ENCODE measurements at places on chromosomes 6 and 20.

DNA sequence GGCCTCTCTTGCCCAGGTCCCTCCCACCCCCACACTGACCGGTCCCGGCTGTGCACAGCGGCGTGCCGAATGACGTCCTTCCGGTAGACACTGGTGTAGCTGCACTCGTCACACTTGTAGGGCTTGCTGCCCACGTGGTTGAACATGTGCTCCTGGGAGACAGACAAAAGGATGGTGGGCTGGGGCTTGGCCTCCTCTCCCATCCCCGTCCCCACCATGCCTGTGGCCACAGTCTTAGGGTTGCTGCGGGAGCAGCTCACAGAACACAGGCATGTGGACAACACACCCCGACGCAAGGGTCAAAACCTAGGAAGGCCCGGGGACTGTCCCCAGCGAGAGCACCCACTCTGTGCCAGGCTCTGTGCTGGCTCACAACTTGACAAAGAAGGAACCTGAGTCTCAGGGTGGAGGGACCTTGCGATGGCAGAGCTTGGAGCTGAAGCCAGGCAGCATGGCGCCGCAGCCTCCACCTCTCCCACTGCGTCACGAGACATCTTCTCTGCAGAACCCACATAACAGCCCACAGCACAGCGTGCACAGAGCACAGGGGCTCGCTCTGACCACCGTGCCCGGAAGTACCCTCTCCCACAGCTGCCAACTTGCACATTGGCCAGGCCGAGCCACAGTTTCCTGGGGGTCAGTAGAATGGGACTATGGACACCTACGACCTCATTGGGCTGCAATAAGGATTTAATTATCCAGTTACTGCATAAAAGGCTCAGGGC lies 9.8 kb downstream of the ZNF335 start:
- no peak for DNase-seq

GRCh38 chr20:38342713-38343310 lies 3.5 kb upstream of the LBP start:
- DNase-seq = no peak

DNA sequence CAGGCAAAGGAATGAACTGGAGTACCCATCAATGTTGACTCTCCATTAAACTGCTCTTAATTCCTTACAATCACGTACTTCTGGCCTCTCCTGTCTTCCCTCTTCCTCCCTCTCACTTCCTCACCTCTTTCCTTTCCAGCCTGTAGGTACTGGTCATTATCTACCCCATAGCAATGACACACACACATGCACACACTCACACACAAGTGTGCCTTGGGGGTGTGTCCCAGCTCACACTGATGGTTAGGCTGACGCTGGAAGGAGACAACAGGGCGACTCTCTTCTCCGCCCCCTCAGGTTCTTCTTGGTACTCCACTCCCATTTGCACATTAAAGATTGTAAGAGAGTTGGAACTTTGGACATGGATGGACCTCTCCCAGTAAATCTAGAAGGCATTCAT lies 14.0 kb upstream of the SERPINB9 start:
- no peak for DNase-seq

DNA sequence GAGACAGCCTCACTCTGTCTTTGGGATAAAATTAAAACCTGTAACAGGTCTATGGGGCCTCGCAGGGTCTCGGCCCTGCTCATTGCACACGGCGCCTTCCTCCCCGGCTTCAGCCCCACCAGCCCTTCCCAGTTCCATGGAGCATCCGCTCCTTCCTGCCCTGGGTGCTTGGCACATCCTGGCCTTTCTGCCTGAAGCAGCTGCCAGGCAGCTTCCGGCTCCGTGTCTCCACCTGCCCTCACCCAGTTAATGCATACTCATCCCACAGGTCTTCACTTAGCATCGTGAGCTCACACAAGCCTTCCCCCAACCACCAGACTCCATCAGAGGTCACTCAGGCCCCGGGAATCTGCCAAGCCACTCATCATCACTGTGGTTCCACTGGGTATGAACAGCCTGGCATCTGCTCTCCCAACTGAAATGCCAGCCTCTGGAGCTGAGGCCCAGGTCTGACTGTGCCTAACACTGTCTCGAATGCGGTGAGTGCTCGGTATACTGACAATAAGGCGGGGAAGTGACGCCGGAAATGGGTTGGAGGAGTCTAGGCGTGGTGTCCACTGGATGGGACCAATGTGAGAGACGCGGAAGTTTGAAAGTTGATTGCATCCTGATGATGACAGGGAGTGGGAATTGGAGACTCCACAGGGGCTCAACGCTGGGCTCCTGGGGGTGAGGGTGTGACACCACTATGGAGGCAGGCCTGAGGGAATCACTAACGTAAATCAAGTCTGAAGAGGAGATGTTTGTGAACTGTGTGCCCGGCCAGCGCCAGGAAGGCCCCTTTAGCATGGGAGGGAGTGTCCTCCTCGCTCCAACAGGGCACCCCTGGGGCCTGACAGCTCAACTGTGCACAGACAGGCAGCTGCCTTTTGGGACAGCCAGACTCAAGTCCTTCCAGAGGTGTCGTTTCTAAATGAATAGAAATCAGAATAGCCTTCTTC lies 245.8 kb downstream of the TTLL2 start:
- DNase-seq = no peak

DNA sequence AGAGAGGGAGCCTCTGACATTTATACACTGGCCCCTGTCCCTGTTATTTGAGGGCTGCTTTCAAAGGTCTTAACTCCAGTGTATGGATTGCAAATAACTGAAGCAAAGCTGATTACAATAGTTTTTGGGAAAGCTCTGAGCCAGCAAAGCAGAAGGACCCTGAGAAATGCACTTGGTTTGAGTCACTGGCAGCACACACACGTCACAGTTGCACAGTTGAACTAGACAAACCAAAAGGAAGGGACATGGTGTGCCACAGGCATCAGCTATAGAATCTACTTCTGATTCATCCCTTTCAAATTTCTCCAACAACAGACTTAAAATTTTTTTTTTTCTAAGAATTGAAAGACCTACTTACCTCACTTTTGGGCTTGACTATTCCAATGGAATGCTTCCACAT lies 56.4 kb downstream of the SNRNP48 start:
- DNase-seq = no peak

DNA sequence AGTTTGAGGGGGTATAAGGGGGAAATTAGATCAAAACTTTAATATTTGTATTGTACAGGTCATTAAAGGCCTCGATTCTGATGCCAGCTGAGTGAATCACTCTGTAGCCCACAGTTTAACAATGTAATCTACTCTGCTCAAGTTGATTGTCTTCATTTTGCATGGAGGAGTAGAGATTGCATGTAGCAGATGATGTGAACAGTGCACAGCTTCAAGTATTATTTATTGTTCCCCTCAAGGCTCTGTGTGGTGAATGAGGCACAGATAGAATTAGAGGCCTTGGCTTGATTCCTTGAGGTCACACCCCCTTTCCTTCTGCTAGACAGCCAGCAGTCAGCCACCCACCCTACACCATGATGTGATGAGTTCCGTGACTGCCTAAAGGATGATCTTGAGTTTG lies 38.1 kb downstream of the TXLNB start:
- no peak for DNase-seq

GRCh38 chr6:56758553-56758952 lies 115.9 kb upstream of the DST start:
- DNase-seq = no peak

- DNase-seq = no peak
Observed at GRCh38 chr6:11201772-11202512, 30.5 kb downstream of the NEDD9 start.

DNA sequence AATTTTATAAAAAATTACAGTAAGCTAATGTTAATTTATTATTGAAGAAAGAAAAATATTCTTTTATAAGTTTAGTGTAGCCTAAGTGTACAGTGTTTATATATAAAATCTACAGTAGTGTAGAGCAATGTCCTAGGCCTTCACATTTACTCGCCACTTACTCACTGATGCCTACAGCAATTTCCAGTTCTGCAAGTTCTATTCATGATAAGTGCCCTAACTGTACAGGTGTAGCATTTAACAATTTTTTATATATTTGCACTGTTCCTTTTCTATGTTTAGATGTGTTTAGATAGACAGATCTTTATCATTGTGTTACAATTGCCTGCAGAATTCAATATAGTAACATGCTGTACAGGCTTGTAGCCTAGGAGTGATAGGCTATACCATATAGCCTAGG lies 80.1 kb upstream of the HDAC2 start:
- DNase-seq = no peak

Measured in SK-N-DZ (cell line).